ENCODE measurements at places on chromosomes 1 and 21.

- no peak for DNase-seq
Observed at GRCh38 chr1:184449916-184450315, 63.1 kb downstream of the C1orf21 start.

- peak; percentile 40 for DNase-seq
Observed at GRCh38 chr1:2229037-2229864, 1.1 kb downstream of the SKI start.

- DNase-seq: no peak
Observed at GRCh38 chr1:224804220-224804619, 125.3 kb upstream of the DNAH14 start.

DNA sequence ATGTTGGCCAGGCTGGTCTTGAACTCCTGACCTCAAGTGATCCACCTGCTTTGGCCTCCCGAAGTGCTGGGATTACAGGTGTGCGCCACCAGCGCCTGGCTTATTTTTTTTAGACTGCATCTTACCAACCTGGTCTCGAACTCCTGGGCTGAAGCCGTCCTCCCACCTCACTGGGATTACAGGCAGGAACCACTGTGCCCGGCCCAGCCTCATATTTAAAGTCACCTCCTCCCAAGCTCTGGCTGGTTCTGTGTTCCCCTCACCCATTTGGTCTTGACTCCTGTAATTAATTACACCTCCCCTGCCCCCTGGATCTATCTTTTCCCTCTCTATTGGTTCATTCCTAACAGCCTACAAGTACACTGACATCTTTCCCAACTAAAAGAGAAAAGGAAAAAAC, 1.7 kb upstream of the EXOSC10 start:
- DNase-seq: no peak

DNA sequence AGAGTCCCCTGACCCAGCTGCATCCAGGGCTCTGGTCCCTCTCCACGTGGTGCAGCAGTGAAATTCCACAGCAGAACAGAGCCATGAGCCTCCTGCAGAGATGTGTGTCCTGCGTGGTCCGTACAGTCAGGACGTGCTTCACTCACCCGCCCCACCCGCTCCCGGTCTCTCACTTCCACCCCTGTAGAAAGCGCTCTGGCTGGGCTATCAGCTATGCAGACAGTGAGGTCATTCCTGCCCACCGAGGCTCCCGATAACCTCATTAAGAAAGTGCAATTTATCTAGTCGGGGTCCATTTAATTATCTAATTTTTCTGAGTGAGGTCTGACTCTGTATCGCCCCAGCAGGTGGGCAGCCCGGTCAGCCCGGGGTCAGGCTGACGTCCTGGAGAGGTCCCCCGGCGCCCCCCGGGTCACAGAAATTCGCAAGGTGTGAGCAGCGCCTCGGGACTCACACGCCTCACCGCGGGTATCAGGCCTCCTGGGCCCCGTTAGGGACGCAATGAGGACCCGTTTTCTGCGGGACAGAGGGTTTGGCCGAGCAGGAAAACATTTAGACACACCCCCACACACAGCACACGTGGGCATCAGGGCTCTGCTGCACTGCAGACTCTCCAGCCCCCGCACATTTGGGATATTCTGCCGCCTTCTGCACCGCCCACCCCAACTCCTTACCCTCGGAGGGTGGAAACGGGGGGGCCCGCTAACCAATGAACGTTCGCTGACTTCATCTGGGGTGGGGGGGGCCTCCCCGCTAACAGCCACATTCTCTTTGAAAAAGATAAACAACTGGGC, 76.7 kb downstream of the PRDM16 start:
- no peak for DNase-seq

GRCh38 chr1:54480525-54480848, 67.5 kb upstream of the ACOT11 start:
- no peak for DNase-seq

- no peak for DNase-seq
Observed at GRCh38 chr1:180751921-180752320, 120.1 kb downstream of the XPR1 start.

DNA sequence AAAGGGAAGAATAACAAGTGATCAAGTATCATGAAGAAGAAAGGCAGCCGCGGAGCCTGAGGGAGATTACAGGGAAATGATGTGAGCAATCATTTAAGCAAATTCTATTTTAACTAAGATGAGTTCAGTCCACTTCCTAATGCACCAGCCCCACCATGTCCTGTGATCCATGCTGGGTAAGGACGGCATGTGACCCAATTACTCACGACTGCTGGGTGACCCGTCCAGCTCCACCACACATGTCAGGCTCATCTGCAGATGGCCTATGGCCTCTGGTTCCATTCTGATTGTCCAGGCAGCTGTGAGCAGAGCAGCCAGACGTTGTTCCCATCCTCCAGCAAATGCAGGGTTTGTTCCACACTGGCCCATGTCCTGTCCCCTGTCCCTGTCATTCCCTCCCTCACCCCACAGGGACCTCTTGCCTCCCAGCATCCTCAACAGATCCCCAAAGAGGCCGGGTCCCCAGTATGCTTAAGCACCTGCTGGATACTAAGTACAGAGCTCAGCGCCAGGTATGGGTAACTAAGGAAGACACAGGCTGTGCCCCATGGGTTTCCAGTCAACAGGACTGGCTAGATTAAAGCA, 87.9 kb downstream of the MATN1 start:
- DNase-seq: no peak

Measured in NCI-H1092 treated with DMSO at 0.1 percent for 48 hours (cell line).